B cell (primary cell): ENCODE measurements at places on chromosomes 3 and 15.

GRCh38 chr3:168457954-168458539, 362.3 kb upstream of the GOLIM4 start:
- DNase-seq = no peak

GRCh38 chr3:127166501-127167065, 26.3 kb upstream of the PRR23E start:
- DNase-seq = no peak

DNA sequence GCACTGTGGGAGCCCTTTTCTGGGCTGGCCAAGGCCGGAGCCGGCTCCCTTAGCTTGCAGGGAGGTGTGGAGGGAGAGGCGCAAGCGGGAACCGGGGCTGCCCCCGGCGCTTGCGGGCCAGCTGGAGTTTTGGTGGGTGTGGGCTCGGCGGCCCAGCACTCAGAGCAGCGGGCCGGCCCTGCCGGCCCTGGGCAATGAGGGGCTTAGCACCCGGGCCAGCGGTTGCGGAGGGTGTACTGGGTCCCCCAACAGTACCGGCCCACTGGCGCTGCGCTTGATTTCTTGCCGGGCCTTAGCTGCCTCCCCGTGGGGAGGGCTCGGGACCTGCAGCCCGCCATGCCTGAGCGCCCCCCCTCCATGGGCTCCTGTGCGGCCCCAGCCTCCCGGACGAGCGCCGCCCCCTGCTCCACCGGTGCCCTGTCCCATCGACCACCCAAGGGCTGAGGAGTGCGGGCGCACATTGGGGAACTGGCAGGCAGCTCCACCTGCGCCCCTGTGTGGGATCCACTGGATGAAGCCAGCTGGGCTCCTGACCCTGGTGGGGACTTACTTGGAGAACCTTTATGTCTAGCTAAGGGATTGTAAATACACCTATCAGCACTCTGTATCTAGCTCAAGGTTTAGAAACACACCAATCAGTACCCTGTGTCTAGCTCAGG, 707.7 kb downstream of the GRM7 start:
- DNase-seq = no peak

GRCh38 chr3:71064291-71064955, 519.1 kb downstream of the FOXP1 start:
- DNase-seq = peak; percentile 88

- DNase-seq = no peak
These were observed 162.2 kb downstream of the MYRIP start for GRCh38 chr3:39971559-39972031.

GRCh38 chr3:152466784-152467183, 198.1 kb downstream of the MBNL1 start:
- DNase-seq = peak; percentile 55
